ENCODE measurements at places on chromosomes 1 and 21.
A peak's percentile ranks its signal among the peaks of the same experiment; 100 is the strongest.

GRCh38 chr1:63691701-63692425, 82.0 kb upstream of the ROR1 start:
- DNase-seq, result peak; percentile 70

DNA sequence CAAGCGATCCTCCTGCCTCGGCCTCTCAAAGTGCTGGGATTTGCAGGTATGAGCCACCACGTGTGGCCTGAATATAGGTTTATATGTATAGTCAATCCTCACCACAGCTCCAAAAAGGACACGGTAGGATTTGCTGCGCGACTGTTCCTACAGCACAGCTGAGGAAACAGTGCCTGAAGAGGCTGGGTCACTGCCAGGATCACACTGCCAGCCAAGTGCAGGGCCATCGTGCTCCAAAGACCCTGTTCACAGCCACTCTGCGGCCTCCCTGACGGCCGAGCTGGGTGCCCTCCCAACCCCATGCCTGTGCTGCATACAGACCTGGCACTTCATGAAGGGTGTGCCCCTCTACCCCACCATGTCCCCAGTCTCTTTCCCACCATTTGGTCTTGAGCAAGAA, 71.4 kb downstream of the MRPL37 start:
- DNase-seq, result no peak

DNA sequence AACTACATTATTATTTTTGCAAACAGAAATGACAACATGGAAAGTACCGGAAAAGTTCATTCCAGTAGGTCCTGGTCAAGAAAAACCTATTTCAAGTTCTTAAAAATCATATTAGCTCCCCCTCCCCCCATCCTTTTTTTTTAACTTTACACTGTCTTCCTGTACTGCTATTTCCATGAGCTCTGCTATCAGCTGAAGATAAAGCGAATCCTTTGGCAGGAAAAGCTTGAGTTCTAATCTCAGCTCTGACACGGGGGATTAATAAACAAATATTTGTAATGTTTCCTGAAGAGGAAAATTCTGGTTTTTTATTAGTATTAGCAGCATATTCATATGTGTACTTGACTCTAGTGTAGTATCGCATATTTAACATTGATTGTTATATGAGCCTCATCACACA, 190.7 kb upstream of the ESRRG start:
- no peak for DNase-seq

DNA sequence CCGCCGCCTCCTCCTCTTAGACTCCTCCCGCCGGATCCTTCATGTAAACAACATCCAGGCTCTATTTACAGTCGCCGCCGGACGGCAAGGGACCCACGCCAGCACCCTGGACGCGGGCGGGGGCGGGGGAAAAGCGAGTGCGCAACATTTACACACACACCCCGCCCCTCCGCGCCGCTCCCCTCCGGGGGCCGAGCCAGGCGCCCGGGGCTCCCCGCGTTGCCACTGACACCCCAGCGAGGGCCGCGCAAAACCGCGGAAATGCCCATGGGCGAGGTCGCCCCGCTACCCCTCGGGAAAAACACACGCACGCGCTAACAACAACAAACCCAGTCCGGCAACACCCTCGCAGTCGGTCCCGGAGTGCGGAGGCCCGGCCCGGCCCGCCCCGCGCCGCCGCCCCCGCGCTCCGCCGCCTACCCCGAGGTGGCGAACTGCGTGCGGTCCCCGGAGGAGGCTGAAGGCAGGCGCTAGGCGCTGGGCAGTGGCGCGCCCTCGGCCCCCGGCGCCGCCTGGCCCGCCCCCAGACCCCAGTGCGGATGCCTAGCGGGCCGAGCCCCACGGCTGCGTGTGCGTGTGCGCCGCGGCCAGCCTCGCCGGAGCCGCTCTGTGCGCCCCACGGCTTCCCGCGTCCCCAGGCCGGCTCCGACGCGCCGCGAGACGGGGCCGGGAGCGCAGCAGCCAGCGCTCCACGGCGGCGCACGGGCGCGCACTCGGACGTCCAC, 81.1 kb upstream of the AK4 start:
- DNase-seq, result peak; percentile 46

DNA sequence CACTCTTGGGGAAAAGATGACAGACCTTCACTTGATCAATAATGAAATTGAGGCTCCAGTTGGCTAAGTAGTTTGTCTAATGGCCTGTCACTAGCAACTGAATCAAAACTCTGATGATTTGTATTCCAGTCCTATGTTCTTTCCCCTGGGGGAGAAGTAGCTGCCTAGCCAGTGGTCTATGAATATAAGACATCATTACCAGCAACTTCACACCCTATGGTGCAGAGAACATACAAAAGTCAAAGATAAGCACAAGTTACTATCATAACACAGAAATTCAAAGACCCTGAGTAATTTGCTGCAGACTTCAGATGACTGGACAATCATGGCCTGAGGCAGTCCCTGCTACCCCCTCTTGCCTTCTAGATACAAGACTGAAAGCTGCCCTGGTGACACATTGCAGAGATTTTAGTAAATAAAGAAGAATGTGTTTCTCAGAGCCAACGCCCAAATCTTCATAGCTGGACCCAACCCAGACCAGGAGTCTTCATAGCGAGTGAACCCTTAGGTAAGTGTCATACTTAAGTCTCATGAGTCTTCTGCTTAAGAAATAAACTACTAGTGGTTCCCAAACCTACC, 993 bp downstream of the PDZK1 start:
- DNase-seq, result peak; percentile 79

DNA sequence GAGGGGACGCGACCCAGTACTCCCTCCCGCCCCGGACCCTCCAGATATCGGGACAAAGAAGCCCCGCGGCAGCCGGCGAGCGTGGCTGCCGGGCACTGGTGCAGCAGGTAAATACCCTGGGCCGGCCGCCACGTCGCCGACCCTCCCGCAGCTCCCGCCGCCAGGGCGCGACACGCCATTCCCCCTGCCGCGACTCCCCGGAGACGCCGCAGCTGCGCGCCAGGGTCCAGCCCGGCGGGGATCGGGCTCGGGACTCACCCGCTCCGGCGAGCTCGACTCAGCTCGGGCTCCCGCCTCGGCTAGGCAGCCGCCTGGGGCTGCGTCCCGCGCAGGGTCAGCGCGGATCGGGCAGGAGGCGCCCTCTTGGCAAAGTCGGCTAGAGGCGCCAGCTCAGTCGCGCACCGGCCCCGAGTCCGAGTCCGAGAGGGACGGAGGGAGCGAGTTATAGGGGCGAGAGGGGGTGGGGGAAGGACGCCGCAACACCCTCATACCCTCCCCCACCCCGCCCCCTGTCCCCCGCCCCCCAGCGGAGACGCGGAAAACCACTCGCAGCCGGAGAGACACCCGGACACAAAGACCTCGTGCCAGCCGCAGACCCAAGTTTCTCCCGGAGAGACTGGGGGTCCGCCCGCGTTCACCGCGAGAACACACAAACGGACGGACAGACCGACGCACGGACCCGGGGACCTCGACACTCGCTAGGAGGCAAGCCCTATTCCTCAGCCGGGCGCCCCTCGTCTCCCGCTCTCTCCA, 985 bp downstream of the SYT6 start:
- DNase-seq, result peak; percentile 55

DNA sequence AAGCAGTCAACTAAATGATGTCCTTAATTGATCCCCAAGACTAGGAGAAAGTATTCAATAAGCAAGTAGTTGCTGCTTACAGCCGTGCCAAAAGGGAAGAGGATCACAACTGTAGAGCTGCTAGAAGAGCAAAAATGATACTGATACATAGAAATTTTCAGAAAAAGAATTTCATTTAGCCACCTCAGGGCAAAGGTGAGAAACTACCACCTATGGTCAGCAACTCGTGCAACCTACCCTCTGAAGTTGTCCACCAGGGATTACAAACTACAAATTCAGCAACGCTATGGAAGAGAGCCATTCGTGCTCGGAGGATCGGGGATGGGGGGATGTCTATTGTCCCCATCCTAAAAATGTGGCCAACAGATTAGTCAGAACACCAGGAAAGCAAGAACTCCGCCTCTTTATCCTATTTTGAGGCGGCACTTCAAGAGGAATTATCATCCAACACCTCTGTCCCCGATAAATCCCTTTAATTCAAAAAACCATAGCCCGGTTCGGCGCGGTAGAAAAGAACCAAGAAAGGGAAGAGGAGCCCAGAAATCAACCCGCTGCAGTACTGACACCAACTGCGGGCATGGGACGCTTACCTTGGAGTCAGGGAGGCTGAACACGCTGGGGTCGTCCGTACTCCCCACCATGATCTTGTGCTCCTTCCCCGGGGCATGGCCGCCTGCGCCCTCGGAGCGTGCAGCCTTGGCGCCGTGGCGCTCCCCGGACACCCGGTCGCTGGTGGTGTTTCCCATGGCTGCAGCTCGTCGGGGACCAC, 687 bp downstream of the PRKAB2 start:
- peak; percentile 27 for DNase-seq

- DNase-seq, result no peak
Measured at GRCh38 chr1:21468599-21468998, 28.7 kb downstream of the NBPF3 start.

DNA sequence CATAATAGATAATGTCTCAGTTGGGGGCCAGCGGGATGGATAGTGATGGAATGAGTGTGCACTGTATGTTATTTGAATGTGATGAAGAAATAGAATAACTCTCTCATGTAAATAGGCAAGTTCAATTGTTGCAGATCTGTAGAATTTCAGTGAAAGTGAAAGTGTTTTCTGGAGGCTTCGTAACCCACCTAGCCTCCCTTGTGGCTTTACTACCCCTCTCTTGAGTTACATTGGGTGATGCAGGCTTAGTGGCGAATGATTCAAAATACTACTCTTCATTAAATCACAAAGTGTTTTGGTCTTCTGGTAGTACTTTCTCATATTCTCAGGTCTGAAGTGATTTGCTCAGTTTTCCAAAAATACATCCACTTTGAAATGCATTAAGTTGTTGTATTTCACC, 411.9 kb downstream of the ZP4 start:
- no peak for DNase-seq

- DNase-seq, result no peak
Measured at GRCh38 chr1:37817481-37817880, 9.5 kb upstream of the YRDC start.

- DNase-seq, result no peak
Measured at GRCh38 chr1:160352555-160352954, 9.4 kb downstream of the NCSTN start.

GRCh38 chr1:223726380-223727001, 14.2 kb downstream of the CAPN2 start:
- DNase-seq, result peak; percentile 93

- no peak for DNase-seq
Measured at GRCh38 chr1:205316161-205316566, 5.4 kb downstream of the NUAK2 start.

- no peak for DNase-seq
Measured at GRCh38 chr21:45431781-45432572, 27.0 kb downstream of the COL18A1 start.

GRCh38 chr1:15217654-15218053, 29.4 kb upstream of the FHAD1 start:
- no peak for DNase-seq

- no peak for DNase-seq
Measured at GRCh38 chr1:202081992-202082391, 40.7 kb upstream of the GPR37L1 start.

DNA sequence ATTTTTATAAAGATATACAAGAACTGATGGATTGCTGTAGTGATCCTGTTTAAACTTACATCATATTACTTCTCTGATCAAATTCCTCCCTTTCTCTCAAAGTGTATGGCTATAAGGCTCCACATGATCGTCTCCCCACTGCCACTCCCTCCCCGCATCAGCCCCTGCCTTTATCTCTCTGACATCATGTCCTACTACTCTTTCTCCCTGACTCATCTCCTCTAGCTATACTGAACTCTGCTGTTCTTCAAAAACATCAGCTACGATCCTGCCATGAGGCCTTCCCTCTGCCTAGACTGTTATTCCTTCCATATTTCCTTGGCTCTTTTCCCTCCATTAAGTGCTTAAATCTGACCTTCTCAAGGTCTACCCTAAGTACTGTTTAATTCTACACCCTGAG, 22.8 kb downstream of the HFM1 start:
- DNase-seq, result no peak

- DNase-seq, result peak; percentile 71
Measured at GRCh38 chr1:30816211-30817076, 58.9 kb upstream of the LAPTM5 start.

GRCh38 chr21:44846224-44846484, 27.3 kb downstream of the PTTG1IP start:
- DNase-seq, result no peak

- no peak for DNase-seq
Measured at GRCh38 chr21:41673071-41673470, 93.8 kb downstream of the RIPK4 start.

DNA sequence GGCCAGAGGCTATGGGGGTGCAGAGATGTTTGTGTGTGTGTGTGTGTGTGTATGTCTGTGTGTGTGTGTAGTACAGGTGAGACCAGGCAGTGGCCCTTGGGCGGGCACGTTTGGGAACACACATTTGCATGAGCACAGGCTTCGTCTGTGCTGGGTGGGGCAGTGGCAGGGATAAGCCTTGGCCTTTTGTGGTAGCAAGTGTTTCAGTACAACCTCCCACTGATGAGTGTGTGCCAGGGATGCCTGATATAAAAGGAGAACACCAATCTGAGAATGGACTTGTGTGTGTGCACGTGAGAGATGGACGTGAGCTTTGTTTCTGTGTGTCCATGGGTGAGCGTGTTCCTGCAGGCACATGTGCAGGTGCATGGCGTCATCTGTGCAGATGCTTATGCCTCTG, 3.0 kb downstream of the NTRK1 start:
- DNase-seq, result no peak

Measured in RWPE1 (cell line).